ENCODE measurements at places on chromosomes 7 and 10. TPM values are rescaled to one million over a fixed set of nuclear protein-coding genes. Genes with fewer than 3 reads are reported as not detected.

The TEX36 gene
- not detected for total RNA-seq

The SORCS1 gene
- total RNA-seq, result not detected

The MGMT gene
- total RNA-seq, result 20.4 TPM

The CNPY1 gene
- total RNA-seq, result not detected

The ACTR3C gene
- 0.07 TPM for total RNA-seq

The PNLIPRP1 gene
- not detected for total RNA-seq

The EZH2 gene
- total RNA-seq, result 8.1 TPM

The VOPP1 gene
- 155 TPM for total RNA-seq

The HACD1 gene
- 19.9 TPM for total RNA-seq

The KCNIP2 gene
- total RNA-seq, result not detected

The SEM1 gene
- total RNA-seq, result 26.7 TPM

The GAD2 gene
- not detected for total RNA-seq

The ACBD7 gene
- 3.3 TPM for total RNA-seq

The AOC1 gene
- total RNA-seq, result not detected

The SFRP5 gene
- not detected for total RNA-seq

The SFTPA1 gene
- not detected for total RNA-seq

The TMEM196 gene
- not detected for total RNA-seq
